ENCODE measurements at places on chromosomes 3 and 15. TPM values are rescaled to one million over a fixed set of nuclear protein-coding genes. Genes with fewer than 3 reads are reported as not detected.

- no peaks in the 10 kb centered on the region for H3K36me3 ChIP-seq
- H3K4me3 ChIP-seq = no peak overlapping the region
- no peaks in the 10 kb centered on the region for H3K27me3 ChIP-seq
- peak; percentile 53 for DNase-seq
- H3K27ac ChIP-seq = no peak overlapping the region
These were observed 429.4 kb downstream of the SHQ1 start for GRCh38 chr3:72418856-72419255.

LYZL4 gene
- total RNA-seq = not detected

GRCh38 chr15:95869920-95870319 lies 460.6 kb upstream of the NR2F2 start:
- no peak overlapping the region for H3K27ac ChIP-seq
- H3K4me3 ChIP-seq = no peak overlapping the region
- peaks cover 13% of the 10 kb centered on the region for H3K4me1 ChIP-seq
- no peaks in the 10 kb centered on the region for H3K36me3 ChIP-seq
- no peaks in the 10 kb centered on the region for H3K27me3 ChIP-seq
- no peak for DNase-seq

- peak; percentile 94 for DNase-seq
- no peaks in the 10 kb centered on the region for H3K27me3 ChIP-seq
- peaks cover 5% of the 10 kb centered on the region for H3K4me1 ChIP-seq
- no peaks in the 10 kb centered on the region for H3K36me3 ChIP-seq
These were observed 37.6 kb downstream of the VIPR1 start for GRCh38 chr3:42539871-42540714.

- no peak overlapping the region for H3K27ac ChIP-seq
- DNase-seq = no peak
- H3K36me3 ChIP-seq = no peaks in the 10 kb centered on the region
- no peaks in the 10 kb centered on the region for H3K27me3 ChIP-seq
- no peak overlapping the region for H3K4me3 ChIP-seq
These were observed 133.3 kb upstream of the TPM1 start for GRCh38 chr15:62909257-62909656.

DNA sequence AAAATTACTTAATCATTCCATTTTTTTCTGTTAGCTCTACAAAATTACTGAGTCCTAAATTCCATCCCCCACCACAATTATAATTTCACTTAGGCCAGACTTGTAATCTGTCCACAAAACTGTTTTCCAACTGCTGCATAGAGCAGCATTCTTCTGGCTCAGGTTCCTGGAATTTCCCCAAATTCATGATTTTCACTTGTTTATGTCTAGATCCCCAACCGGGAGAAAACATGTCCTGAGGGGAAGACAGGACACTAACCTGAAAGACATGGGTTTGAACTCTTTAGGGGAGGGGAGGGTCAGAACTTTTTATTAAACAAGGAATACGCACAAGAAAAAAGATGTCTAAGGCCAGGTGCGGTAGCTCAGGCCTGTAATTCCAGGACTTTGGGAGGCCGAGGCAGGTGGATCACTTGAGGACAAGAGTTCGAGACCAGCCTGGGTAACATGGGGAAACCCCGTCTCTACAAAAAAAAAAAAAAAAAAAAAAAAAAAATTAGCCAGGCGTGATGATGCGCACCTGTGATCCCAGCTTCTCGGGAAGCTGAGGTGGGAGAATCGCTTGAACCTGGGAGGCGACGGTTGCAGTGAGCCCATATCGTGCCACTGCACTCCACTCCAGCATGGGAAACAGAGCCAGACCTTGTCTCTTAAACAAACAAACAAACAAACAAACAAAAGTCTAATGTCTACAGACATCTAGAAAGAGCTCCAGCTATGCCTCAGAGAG lies 1.5 kb downstream of the ETFA start:
- peak overlapping the region; percentile 89 for H3K4me3 ChIP-seq
- peaks cover 11% of the 10 kb centered on the region for H3K27me3 ChIP-seq
- no peak overlapping the region for H3K27ac ChIP-seq
- H3K4me1 ChIP-seq = peaks cover 10% of the 10 kb centered on the region
- H3K36me3 ChIP-seq = no peaks in the 10 kb centered on the region
- no peak for DNase-seq

GOLGA8J gene
- not detected for total RNA-seq

- no peaks in the 10 kb centered on the region for H3K4me1 ChIP-seq
- H3K27me3 ChIP-seq = no peaks in the 10 kb centered on the region
- H3K36me3 ChIP-seq = no peaks in the 10 kb centered on the region
- H3K4me3 ChIP-seq = no peak overlapping the region
These were observed 9.1 kb upstream of the ISL2 start for GRCh38 chr15:76327191-76328105.

All from GM23338 (cell line).